HepG2 (cell line): ENCODE measurements at places on chromosomes 4 and X. TPM values are rescaled to one million over a fixed set of nuclear protein-coding genes. Genes with fewer than 3 reads are reported as not detected.

Gene PRR32
- not detected in 2 replicates for polyA plus RNA-seq

Gene MRPS18C
- 35.7 and 45.4 TPM in 2 replicates for polyA plus RNA-seq

Gene LRP2BP
- polyA plus RNA-seq = 0.22 and 0.29 TPM in 2 replicates

Gene TCEAL2
- not detected in 2 replicates for polyA plus RNA-seq

Gene HGFAC
- 63.6 and 107 TPM in 2 replicates for polyA plus RNA-seq

Gene USP17L30
- not detected in 2 replicates for polyA plus RNA-seq

Gene TMEM164
- polyA plus RNA-seq = 3.8 and 5.8 TPM in 2 replicates

Gene PRKX
- 0.01 and 0.08 TPM in 2 replicates for polyA plus RNA-seq

DNA sequence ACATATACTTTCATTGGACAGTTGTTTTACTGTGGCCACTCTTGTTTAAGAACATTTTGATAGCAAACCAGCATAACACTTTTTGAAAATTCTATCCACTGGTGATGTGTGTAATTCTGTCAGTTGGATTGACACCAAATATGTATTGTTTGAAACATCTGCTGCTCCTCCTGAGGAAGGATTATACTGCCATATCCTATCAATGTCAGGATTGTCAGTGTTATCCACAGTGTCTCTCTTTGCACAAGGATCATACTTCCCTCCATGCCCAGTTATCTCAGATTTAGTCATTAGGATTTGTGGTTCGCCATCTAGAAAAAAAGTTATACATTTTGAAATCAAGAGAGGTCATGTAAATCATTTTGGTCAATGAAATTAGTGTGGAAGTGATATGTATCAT lies 1859.6 kb downstream of the C4orf33 start:
- H3K27ac ChIP-seq = no peak overlapping the region
- H3K4me1 ChIP-seq = no peaks in the 10 kb centered on the region
- no peak for DNase-seq

DNA sequence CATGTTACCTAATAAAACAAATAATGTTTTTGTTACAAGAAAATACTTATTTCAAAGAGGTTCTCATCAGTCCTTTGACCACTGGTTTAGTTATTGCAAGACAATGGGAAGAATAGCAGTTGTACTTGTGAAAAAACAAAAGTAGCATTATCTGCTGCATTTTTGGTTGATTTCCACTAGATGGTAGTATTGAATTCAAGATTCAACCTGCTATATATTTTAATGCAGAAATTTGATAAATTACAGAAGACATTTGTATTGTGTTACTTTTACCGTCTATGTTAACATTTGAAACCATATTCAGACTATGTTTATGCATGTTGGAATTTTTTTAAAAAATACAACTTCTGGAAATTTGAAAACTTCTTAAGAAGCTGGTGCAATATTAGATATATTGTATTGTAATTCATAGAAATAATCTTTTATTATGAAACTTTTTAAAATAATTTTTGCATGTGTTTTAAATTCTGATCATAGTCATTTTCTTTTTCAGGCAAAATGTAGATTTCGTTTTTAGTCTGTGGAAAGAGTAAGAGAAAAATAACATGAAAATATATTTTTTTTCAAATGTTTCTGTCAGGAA lies 56.4 kb downstream of the SPCS3 start:
- no peaks in the 10 kb centered on the region for H3K36me3 ChIP-seq
- no peak overlapping the region for H3K27ac ChIP-seq
- no peak for DNase-seq
- no peak overlapping the region for H3K4me3 ChIP-seq
- no peaks in the 10 kb centered on the region; the same call in 2 of the 3 replicates for H3K27me3 ChIP-seq
- 0 out of 2 replicates have a peak, but pooled peaks cover 4% of the 10 kb centered on the region for H3K4me1 ChIP-seq

- H3K4me3 ChIP-seq = peak overlapping the region; percentile 69; the same call in 1 of the 2 replicates
- H3K36me3 ChIP-seq = no peaks in the 10 kb centered on the region
These were observed 919 bp downstream of the SOWAHD start for GRCh38 chrX:119759248-119759766.

DNA sequence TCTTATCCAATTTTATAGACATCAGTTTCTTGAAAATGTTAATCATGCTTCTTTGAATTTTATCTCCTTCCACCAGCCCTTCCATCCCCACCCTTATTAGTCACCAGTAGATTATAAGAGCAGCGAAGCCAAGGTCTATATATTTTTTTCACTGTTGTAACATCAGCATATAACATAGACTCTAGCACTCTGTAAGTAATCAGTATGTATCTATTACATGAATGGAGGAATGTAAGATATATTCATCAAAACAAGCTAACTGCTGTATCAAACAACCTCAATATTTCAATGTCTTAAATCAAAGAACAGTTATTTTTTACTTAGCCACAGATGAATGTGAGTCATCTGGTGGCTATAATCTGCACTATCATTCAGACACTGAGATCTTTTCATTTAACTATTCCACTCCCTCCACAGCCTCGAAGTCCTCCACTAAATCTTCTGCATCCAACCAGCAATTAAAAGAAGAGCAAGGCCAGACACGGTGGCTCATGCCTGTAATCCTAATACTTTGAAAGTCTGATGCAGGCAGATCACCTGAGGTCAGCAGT lies 178.9 kb downstream of the CENPC start:
- H3K27ac ChIP-seq = no peak overlapping the region
- DNase-seq = no peak
- H3K4me1 ChIP-seq = no peaks in the 10 kb centered on the region
- no peak overlapping the region for H3K4me3 ChIP-seq
- no peaks in the 10 kb centered on the region for H3K36me3 ChIP-seq
- H3K27me3 ChIP-seq = no peaks in the 10 kb centered on the region

GRCh38 chr4:14749910-14750309 lies 252.4 kb upstream of the CPEB2 start:
- no peaks in the 10 kb centered on the region for H3K4me1 ChIP-seq
- no peak overlapping the region for H3K4me3 ChIP-seq
- no peak overlapping the region for H3K27ac ChIP-seq
- H3K27me3 ChIP-seq = no peaks in the 10 kb centered on the region
- H3K36me3 ChIP-seq = no peaks in the 10 kb centered on the region
- no peak for DNase-seq

DNA sequence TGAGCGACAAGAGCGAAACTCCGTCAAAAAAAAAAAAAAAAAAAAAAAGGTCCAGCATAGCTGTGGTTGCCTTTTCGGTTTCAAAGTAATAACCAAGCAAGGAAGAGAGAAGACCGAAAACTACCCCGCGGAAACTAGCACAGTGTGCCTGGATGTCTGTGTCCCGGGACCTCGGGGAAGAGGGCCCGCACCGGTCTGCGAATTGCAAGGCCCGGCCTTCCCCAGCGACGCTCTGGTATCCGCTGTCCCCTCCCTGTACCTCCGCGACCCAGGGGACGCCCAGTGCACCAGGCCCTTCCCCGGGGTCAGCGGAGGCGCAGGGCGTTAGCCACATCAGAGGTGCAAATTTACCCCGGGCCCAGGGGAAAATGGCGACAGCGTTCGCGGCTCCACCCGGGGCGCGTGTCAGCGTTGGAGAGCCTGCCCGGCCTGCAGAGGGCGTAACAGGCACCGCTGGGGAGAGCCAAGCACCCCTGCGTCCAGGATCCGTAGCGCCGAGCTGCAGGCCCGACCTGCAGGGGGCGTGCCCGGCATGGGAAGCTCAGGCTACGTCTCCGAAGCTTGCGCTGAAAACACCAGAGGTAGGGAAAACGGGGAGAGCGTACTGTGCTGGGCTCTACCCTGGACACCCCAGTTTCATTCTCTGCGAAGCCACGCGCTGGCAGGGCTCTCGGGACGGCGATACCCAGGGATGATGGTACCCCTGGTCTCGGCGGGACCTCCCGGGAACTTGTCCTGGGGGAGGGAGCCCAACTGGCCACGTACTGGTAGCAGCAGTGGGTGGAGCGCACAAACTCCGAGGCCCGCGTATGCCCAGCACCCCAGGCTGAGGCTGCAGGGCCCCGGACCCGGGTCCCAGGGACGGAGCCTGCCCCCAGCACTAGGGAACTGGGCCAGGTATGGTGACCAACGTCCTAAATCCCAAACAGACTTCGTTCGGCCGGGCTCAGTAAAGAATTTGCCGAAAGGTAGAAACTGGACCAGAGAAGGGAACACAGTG lies 16.2 kb downstream of the NKX6-1 start:
- peaks cover 25% of the 10 kb centered on the region; the same call in 2 of the 3 replicates for H3K27me3 ChIP-seq
- no peak for DNase-seq
- no peaks in the 10 kb centered on the region for H3K36me3 ChIP-seq

DNA sequence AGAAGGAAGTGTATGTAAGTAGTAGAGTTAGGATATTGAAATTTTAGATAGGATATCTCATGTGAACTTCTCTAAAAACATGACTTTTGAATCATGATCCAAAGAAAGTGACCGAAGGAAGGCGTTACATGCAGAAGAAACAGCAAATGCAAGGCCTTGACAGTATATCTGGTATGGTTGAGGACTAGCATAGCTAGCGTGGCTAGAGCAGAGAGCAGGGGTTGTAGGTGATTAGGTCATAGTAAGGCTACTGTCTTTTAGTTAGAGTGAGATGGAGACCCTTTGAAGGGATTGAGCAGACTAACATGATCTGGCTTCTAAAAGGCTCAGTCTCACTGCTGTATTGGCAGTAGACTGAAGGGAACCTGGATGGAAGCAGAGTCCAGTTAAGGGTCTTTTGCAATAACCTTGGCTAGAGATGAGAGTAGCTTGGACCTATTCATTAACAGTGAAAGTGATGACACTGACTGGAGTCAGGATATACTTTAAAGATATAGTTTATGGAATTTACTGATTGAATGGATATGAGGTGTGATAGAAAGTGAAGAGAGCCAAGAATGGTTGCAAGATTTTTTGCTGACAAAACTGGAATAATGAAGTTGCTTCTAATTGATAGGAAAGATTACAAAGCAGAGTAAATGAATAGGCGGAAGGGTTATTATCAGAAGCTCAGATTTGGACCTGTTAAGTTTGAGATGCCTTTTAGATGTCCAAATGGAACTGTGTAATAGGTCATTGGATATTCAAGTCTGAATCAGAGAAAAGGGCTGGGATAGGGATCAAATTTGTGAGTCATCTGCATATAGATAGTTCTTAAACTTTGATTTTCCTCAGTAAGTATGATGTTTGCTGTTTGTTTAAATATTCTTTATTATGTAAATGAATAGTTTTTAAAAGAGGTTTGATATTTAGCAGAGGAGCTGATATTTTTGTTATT lies 59.8 kb downstream of the MRPL1 start:
- H3K27ac ChIP-seq = peak overlapping the region; percentile 63
- DNase-seq = peak; percentile 61
- H3K27me3 ChIP-seq = no peaks in the 10 kb centered on the region

DNA sequence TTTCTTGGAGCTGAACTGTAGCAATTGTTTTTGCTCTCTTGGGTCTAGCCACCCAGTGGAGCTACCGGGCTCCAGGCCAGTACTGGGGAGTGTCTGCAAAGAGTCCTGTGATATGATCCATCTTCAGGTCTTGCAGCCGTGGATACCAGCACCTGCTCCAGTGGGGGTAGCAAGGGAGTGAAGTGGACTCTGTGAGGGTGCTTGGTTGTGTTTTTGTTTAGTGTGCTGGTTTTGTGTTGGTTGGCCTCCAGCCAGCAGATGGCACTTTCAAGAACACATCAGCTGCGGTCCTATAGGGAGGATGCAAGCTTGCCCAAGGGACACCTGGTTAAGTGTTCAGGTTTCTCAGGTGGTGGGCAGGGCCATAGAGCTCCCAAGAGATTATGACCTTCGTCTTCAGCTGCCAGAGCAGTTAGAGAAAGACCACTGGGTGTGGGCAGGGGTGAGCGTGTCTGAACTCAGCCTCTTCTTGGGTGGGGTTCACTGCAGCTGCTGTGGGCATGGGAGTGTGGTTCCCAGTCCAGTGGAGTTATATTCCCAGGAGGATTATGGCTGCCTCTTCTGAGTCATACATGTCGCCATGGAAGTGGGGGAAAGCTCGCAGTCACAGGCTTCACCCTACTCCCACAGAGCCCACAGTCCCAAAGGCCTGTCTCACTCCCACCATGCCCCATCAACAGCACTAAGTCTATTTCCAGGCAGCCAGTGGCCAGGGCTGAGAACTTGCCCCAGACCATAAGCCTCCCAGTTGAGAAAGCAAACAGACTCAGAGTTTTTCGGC lies 811.6 kb downstream of the GLUD2 start:
- H3K27me3 ChIP-seq = no peaks in the 10 kb centered on the region
- DNase-seq = no peak
- H3K27ac ChIP-seq = no peak overlapping the region
- no peaks in the 10 kb centered on the region for H3K36me3 ChIP-seq
- H3K4me3 ChIP-seq = no peak overlapping the region

DNA sequence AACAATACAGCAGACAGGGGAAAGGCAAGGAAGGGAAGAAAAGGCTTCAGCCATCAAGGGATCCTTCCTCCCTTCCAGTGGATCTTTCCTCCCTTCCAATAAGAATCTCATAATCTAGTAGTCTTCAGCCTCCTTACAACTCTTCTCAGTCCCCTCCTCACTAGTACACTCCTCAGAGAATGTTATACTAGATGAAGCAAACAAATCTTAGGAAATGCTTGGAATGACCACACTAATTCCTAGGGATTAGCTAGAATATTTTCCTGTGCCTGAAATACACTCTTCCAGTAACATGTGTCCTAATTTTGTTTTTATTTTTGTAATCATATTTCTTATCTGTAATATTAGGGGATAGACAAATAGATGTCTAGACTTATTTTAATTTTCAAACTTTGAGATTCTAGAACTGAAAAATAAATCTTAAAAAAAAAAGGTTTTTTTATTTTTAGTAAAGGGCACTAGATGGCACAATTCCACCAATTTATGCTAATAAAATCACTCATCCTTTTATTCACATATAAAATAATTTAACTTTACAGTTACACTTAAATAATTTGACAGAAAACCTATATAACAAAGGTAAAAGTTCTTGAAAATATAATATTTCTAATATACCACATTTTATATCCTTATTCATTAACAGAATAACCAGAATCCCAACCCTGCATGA lies 7.0 kb upstream of the STPG2 start:
- no peaks in the 10 kb centered on the region for H3K36me3 ChIP-seq
- no peak for DNase-seq
- H3K4me1 ChIP-seq = no peaks in the 10 kb centered on the region
- H3K27me3 ChIP-seq = no peaks in the 10 kb centered on the region
- no peak overlapping the region for H3K27ac ChIP-seq

DNA sequence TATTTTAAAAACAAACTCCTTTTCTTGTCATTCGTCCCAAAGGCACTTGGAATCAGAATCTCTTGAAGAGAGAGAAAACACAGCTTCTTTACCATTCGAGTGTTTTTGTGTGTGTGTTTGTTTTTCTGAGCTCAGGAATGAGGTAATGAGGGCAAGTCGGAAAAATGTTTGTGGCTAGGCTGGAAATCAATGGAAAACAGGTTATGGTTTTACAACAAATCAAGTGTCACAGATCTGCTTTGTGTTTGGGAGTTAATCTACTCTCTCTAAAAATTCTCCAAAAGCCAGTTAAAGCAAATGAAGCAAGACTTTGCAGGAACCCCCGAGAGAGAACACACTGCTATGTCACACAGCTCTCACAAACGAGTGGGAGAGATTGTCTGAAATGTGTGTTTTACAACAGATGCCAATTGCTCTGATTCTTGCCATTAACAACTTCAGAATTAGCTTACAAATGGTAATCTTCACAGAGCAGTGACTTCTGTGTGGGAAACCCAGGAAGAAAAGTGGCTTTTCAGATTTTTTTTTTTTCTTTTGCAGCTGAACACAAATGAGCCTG lies 264.1 kb downstream of the CBLL2 start:
- no peaks in the 10 kb centered on the region for H3K4me1 ChIP-seq
- no peak overlapping the region for H3K27ac ChIP-seq
- H3K4me3 ChIP-seq = no peak overlapping the region
- no peaks in the 10 kb centered on the region for H3K27me3 ChIP-seq
- H3K36me3 ChIP-seq = no peaks in the 10 kb centered on the region
- no peak for DNase-seq
